ENCODE measurements at places on chromosomes 6 and 20. TPM values are rescaled to one million over a fixed set of nuclear protein-coding genes. Genes with fewer than 3 reads are reported as not detected.

TMEM170B gene
- total RNA-seq: 0.35 TPM

GCLC gene
- total RNA-seq: 42.9 TPM

HLA-G gene
- total RNA-seq: not detected

CEP43 gene
- total RNA-seq: 12.4 TPM

CLIC5 gene
- not detected for total RNA-seq

DSE gene
- total RNA-seq: 47.5 TPM

LAMP5 gene
- total RNA-seq: not detected

NOL7 gene
- 62.3 TPM for total RNA-seq

SMIM26 gene
- total RNA-seq: 159 TPM

GTSF1L gene
- total RNA-seq: not detected

ARHGAP18 gene
- total RNA-seq: 27.1 TPM

ENPP5 gene
- not detected for total RNA-seq

SLC32A1 gene
- total RNA-seq: not detected

CFAP206 gene
- 0.29 TPM for total RNA-seq

ECHDC1 gene
- 120 TPM for total RNA-seq

HSP90AB1 gene
- 1,034 TPM for total RNA-seq

TSPO2 gene
- total RNA-seq: not detected

FLRT3 gene
- total RNA-seq: 4.1 TPM

LY6G6C gene
- total RNA-seq: not detected

GFOD1 gene
- total RNA-seq: 1.7 TPM

TMC2 gene
- not detected for total RNA-seq

MYT1 gene
- not detected for total RNA-seq

ZC2HC1B gene
- total RNA-seq: not detected

HCRTR2 gene
- total RNA-seq: not detected

RBM39 gene
- 119 TPM for total RNA-seq

SNAI1 gene
- 2.0 TPM for total RNA-seq

EFCAB8 gene
- total RNA-seq: not detected

SLC17A1 gene
- not detected for total RNA-seq

FILIP1 gene
- not detected for total RNA-seq

PROCR gene
- total RNA-seq: 89.7 TPM

VWA7 gene
- not detected for total RNA-seq

KIF13A gene
- 18.3 TPM for total RNA-seq

LPA gene
- total RNA-seq: not detected

ENTPD6 gene
- 87.4 TPM for total RNA-seq

GGT7 gene
- total RNA-seq: 14.7 TPM

NELFCD gene
- total RNA-seq: 70.3 TPM

CASS4 gene
- 25.4 TPM for total RNA-seq

SRMS gene
- total RNA-seq: not detected

DPPA5 gene
- total RNA-seq: not detected

APOBEC2 gene
- total RNA-seq: not detected

VSX1 gene
- total RNA-seq: not detected

SYNJ2 gene
- total RNA-seq: 15.3 TPM

EDN1 gene
- under 0.01 TPM for total RNA-seq

CSE1L gene
- total RNA-seq: 132 TPM

ETV7 gene
- total RNA-seq: not detected

PPP1R16B gene
- not detected for total RNA-seq

COL9A3 gene
- total RNA-seq: 2.3 TPM

TRIM15 gene
- total RNA-seq: not detected

MDFI gene
- total RNA-seq: not detected

PRL gene
- total RNA-seq: not detected

TPD52L1 gene
- 0.29 TPM for total RNA-seq

TNNC2 gene
- total RNA-seq: not detected

PLN gene
- total RNA-seq: 0.58 TPM

ARMC12 gene
- 0.86 TPM for total RNA-seq

PRICKLE4 gene
- total RNA-seq: not detected

RCAN2 gene
- 11.7 TPM for total RNA-seq

SNRPB gene
- total RNA-seq: 597 TPM

Measured in myometrial cell (primary cell).